ENCODE measurements at places on chromosomes 12 and 14.

GRCh38 chr14:54267172-54267571 lies 129.6 kb upstream of the CDKN3 start:
- DNase-seq, result no peak

DNA sequence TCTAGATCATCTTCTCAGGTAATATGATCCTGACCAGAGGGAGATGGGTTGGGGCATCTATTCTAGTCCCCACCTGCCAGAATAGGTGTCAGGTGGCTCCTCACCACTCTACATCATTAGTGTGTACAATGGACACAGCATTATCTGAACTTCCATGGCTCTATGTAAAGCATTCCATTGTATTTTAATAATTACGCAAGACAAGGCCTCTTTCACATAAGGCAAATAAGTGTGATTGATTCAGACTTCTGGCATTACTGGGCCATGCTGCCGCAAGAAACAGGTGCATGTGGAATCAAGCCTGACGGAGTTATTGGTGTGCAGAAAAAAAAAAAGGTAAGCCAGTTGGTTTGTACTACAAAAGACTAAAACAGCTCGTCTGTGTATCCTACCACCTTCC lies 3.1 kb upstream of the DDHD1 start:
- no peak for DNase-seq

DNA sequence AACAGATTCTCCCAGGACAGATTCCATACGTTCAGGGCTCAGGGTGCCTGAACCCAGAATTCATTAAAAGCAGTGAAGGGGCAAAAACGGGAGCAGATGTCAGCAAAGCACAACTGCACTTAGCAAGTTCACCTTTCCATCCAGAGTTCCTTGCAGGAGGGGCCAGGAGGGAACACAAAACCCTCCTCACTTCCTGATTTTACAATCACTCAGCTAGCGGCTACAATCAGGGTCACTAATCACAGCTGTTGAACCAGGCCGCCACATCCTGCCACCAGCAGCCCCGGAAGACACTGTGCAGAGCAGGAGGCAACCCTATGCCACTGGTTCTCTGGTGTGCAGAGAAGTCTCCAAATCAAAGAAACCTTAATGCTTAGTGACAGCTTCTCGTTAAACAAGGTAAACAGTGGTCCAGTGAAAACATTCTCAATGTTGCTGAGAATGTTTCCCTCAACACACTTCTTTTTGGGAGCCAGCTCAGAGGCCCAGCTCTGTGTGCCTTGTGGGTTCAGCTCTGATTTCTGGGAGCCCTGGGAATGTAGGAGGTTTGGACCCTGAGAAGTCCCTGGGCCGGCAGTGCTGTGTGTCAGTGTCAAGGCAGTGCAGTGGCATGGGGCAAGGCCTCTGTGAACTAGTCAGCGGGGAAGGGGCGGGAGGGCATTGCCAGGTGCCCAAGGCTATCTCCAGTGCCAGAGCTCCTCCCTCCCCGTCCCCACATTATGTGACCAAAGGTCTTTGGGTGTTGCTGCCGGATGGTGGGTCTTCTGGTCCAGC lies 54.5 kb downstream of the VCPKMT start:
- DNase-seq, result peak; percentile 30

- no peak for DNase-seq
Observed at GRCh38 chr14:89614009-89614691, 197.1 kb upstream of the FOXN3 start.

DNA sequence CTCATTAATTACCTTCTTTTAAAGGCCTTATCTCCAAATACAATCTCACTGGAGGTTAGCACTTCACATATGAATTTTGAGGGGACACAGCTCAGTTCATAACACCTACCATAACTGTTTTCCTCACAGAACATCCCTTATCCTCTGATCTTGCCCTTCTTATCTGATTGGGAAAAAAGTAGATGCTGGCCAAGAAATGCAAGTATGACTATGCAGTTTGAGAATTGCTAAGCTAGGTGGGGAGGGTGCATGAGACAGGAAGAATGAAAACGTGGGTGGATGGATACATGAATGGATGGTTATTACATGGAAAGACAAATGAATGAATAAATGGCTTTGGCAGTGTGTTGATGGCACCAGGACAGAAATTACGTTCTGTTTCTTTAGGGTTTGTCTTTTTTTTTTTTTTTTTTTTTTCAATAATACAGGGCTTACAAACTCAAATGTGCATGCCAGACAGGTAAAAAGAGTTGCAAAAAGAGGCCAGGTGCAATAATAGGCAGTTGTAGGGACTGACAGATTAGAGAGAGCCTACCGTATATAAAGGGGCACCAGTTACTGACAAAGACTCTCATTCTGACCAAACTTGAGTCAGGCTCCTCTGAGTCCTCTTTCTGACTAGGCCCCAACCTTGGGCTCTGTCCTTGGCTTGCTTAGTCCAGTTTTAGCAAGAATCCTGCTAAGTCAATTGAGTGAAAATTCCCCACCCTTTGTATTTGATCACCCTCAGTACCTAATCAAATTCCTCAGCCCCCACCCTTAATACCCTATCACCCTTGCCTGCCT lies 304.9 kb downstream of the ZFP36L1 start:
- no peak for DNase-seq

DNA sequence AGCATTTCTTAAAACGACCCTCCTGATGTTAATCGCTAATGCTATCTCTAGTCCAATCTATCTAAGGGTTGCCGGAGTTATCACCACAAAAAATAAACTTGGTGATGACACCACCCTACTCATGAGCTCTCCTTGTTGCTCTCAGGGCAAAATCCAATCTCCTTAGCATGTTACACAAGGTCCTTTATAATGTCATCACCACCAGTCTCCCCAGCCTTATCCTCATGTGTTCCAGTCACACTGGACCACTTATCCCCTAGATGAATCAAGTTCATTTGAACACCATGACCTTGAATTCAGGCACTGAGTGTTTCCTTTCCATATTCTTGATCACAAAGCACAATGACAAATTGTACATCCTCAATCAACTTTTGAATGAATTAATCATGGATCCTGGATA lies 19.0 kb upstream of the DRAM1 start:
- no peak for DNase-seq

DNA sequence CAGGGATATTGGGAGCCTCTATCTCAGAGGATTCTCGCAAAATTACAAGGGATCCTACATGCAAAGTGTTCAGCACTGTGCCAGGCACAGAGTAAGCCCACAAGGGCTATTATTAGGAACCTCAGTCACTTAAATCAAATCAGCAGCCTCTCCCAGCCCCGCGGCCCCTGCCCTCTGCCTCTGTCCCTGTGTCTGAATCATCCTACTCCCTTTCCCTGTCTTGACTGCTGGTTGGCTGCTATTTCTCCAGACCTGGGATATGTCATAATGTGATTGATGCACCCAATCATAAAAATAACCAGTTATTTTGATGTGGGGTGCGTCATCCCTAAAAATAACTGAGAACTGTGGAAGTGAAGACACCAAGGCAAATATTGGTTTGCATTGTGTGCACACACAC lies 176.3 kb downstream of the KSR2 start:
- no peak for DNase-seq

GRCh38 chr12:106248846-106249371 lies 1.1 kb upstream of the CKAP4 start:
- DNase-seq, result no peak

- no peak for DNase-seq
Observed at GRCh38 chr12:120221576-120221900, 20.6 kb upstream of the RPLP0 start.

DNA sequence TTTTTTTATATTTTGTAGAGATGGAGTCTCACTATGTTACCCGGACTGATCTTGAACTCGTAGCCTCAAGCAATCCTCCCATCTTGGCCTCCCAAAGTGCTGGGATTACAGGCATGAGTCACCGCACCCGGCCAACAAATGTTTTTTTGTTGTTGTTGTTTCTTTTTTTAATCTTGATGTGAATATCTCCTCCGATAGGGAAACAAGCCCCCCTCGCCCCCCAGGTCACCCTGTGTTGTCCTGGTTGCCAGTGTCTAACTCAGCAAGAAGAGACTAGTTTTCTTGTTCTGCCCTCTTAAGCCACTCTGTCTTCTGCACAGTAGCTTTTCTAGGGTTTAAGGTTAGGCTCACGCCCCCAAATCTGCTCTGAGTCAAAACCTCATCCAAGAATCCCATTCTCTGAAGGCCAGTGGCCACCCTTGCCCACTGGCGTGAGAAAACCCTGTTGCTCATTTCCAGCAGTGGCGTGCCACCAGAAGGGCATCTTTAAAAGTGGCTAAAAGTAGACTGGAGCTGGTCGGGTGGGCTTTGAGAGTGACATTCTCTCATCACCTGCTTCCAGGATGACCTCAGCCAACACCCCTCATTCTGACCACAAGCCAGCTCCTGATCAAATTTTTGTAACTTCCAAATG lies 42.7 kb downstream of the C14orf132 start:
- no peak for DNase-seq

DNA sequence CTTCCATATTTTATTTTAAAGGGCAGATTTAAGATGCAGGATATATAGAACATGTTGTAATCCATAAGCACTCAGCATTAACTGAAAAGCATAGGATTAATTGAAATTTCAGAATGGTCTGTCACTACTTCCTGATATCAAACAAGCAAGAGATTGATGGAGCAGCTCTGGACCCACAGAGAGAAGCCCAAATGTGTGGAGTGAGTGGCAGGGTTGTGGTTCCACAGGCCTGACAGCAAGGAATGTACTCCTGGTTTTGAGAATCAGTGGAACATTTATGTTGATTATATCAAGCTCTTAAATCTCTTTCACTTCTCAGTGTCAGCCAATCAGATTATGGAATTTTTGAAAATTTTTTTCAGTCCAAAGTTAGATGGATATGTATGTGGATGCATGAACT lies 267.6 kb upstream of the PRICKLE1 start:
- no peak for DNase-seq

- DNase-seq, result peak; percentile 11
Observed at GRCh38 chr12:26056335-26056734, 68.5 kb downstream of the BHLHE41 start.

DNA sequence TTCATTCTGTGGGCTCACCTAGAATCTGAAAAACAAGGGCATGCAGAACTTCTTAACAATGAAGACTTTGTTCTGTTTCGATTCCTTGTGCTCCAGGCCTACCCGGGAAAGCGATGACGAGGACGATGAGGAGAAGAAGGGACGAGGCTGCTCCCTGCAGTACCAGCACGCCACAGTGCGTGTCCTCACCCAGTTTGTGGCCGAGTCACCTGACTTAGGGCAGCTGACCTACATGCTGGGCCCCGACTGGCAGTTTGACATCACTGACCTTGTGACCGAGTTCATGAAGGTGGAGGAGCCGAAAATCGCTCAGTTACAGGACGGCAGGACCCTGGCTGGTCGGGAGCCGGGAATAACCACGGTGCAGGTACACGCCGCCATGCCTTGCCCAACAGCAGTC lies 585.4 kb downstream of the AACS start:
- DNase-seq, result no peak

Data from H54 (cell line).